Right kidney (tissue), 9 donors: ENCODE measurements at places on chromosomes 3 and 15.
A peak's percentile ranks its signal among the peaks of the same experiment; 100 is the strongest.

GRCh38 chr3:141303481-141304223 lies 64.7 kb upstream of the ZBTB38 start:
- peak; percentile 49 for DNase-seq

DNA sequence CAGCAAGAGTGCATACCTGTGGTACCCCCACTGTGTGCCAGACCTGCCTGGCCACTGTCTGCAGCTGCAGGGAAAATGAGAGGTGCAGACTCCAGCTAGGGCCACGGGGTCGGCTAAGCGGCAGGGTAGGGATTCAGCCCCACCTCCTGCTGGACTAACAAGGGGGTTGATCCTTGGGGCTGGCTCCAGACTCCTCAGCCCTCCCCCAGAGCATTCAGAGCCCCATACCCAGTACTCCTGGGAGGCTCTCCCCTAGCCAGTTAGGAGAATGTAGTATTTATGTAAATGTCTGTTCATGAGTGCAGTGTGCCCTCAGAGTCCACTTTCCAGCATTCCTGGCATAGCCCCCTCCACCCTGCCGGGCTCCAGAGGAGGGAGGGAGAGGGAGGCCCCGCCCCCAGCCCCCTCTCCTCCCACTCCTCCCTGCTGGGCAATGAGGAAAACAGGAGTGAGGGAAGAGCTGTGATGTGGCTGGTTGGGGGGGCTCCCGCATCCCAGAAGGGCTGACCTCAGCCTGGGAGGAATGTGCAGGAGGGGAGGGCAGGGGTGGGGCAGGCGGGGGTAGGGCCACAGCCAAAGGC lies 4.5 kb upstream of the SEMA3B start:
- peak; percentile 82 for DNase-seq

DNA sequence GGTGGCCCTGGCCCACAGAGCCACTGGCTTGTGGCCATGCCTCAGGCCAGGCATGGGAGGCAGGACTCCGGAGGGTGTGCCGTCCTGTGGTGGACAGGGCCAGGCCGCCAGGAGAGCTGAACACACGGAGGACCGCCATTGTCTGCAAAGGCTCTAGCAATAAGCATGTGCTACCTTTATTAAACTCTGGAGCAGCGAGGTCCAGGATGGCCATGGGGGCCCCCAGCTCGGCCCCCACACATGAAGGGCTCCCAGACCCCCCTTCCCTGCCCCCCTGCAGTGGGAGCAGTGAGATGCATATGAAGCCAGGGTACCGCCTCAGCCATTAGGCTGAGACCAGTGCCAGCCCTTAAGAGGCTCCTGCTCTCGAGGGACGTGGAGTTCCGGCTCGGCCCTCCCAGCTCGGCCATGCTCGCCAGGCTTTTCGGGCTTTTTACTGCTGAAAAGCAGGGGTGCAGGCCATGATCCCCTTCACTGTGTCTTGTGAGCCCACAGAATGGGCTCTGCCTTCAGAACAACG lies 2.7 kb downstream of the AMIGO3 start:
- DNase-seq: no peak

- no peak for DNase-seq
These were observed 219.5 kb upstream of the LRTM1 start for GRCh38 chr3:55147406-55147805.

GRCh38 chr3:160477750-160478149 lies 28.2 kb upstream of the TRIM59 start:
- DNase-seq: no peak
